H9 (cell line): ENCODE measurements at places on chromosomes 2 and 18. TPM values are rescaled to one million over a fixed set of nuclear protein-coding genes. Genes with fewer than 3 reads are reported as not detected.

DNA sequence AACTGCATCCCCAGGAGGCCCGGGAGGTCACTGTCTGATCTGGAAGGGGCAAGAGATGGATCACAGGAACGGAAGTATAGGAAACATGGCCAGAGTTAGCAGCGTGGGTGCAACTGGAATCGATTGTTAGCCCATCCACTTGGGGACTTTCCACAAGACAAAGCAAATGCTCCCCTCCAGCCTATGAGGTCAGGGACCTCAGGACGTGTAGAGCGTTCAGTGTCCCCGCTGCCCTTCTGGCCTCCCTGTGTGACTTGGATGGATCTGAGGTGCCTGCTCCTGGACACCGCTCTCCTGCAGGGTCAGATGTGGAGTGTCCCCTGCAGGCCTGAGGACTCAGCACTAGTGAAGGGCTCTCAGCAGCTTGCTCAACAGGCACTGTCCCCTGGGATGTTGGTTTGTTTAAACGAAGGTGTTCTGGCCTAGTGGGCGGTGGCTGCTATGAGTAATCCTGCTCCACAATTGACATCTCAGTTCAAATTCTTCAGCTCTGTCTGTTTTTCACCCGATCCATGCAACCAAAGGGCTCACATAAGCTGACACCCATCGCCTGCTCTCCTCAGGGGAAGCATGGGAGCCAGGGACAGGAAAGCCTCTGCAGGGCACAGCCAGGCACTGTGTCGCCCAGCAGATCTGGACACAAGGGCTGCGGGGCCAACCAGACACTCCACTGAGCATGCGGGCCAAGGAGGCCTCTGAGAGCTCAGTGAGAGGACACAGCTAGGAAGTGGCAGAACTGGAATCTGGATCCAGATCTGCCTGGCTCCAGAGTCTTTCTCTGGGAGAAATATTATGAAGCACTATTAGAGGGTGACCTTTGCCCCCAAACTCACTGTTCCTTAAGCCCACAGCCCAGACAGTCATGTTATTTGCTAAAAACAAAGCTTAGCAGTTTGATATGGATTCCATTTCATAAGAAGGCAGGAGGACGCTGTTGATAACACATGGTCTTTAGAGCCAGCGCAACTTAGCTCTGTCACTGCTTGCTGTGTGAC, 78.5 kb downstream of the RHOB start:
- DNase-seq = peak; percentile 25
- H3K36me3 ChIP-seq = no peaks in the 10 kb centered on the region
- no peaks in the 10 kb centered on the region for H3K27me3 ChIP-seq
- no peak overlapping the region for H3K27ac ChIP-seq

GRCh38 chr2:131519466-131519865, 8.2 kb upstream of the CCDC74A start:
- H3K4me1 ChIP-seq = no peaks in the 10 kb centered on the region
- peaks cover 5% of the 10 kb centered on the region; the same call in 2 of the 3 replicates for H3K36me3 ChIP-seq
- no peak for DNase-seq
- no peak overlapping the region for H3K4me3 ChIP-seq
- H3K27ac ChIP-seq = no peak overlapping the region

- no peak overlapping the region for H3K4me3 ChIP-seq
- H3K4me1 ChIP-seq = no peaks in the 10 kb centered on the region
- no peak overlapping the region for H3K27ac ChIP-seq
These were observed 491.0 kb upstream of the NXPH2 start for GRCh38 chr2:139271149-139271548.

GRCh38 chr2:71800106-71800809, 346.9 kb downstream of the DYSF start:
- no peaks in the 10 kb centered on the region for H3K36me3 ChIP-seq
- no peaks in the 10 kb centered on the region for H3K27me3 ChIP-seq
- no peak overlapping the region for H3K27ac ChIP-seq
- no peak overlapping the region for H3K4me3 ChIP-seq

- no peak for DNase-seq
- H3K27me3 ChIP-seq = no peaks in the 10 kb centered on the region; the same call in 1 of the 2 replicates
- no peaks in the 10 kb centered on the region for H3K4me1 ChIP-seq
- no peaks in the 10 kb centered on the region for H3K36me3 ChIP-seq
- H3K4me3 ChIP-seq = no peak overlapping the region
These were observed 148.1 kb downstream of the EML6 start for GRCh38 chr2:54871457-54872107.

ACSL3 gene
- 60.9 and 62.7 TPM in 2 replicates for total RNA-seq

ST8SIA5 gene
- 0.63 and 0.75 TPM in 2 replicates for total RNA-seq

GRCh38 chr18:59520562-59521355, 161.7 kb upstream of the LMAN1 start:
- no peak overlapping the region for H3K4me3 ChIP-seq
- H3K27me3 ChIP-seq = no peaks in the 10 kb centered on the region
- no peak overlapping the region for H3K27ac ChIP-seq
- no peak for DNase-seq
- no peaks in the 10 kb centered on the region for H3K4me1 ChIP-seq

- peak overlapping the region; percentile 46 for H3K27ac ChIP-seq
- H3K4me1 ChIP-seq = peaks cover 35% of the 10 kb centered on the region
- H3K4me3 ChIP-seq = no peak overlapping the region
These were observed 104.2 kb downstream of the CRIM1 start for GRCh38 chr2:36459725-36460137.

DNA sequence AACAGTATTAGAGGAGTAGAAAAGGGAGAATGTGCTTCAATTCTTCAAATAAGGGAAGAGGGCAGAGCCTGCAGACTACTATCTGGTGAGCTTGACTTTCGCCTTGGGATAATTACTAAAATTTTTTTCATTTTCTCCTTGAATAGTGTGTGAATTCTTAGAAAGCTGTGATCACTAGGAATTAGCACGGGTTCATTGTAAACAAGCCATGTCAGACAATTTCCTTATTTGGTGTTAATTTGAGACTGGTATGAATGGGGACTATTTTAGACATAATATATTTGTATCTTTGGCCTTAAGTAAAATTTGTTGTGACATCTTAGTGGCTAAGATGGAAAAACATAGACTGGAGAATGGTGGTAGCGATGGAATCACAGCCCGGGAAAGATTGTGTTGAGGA, 66.6 kb downstream of the MYO3B start:
- no peak overlapping the region for H3K4me3 ChIP-seq
- H3K27ac ChIP-seq = no peak overlapping the region
- no peaks in the 10 kb centered on the region for H3K4me1 ChIP-seq
- DNase-seq = no peak
- H3K27me3 ChIP-seq = no peaks in the 10 kb centered on the region
- no peaks in the 10 kb centered on the region for H3K36me3 ChIP-seq

DNA sequence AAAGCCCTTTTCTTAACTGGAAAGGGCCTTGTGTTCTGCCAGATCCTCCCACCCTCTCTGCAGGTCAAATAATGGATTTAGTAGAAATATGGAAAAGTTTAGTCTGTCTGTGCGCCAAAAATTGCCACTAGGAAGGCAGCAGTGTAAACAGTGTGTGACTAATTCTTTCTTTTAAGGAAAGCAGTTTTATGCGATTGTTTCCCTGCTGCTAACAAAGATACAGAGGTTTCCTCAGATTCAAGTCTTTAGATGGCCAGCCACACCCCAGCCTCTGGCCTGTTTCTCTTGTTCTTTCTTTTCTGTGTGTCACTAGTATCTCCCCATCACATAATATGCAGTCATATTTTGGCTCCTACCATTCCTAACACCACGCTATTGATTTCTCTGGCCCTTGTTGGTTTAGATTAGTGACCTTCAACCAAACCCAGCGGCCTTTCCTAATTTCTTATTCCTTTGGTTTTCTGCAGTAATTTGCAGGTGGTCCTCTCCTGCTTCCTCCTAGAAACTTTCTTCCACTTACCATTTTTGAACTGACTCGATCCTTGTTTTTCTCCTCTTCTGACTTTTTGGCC, 157.4 kb downstream of the LTBP1 start:
- H3K36me3 ChIP-seq = no peaks in the 10 kb centered on the region
- H3K27ac ChIP-seq = no peak overlapping the region
- H3K4me1 ChIP-seq = no peaks in the 10 kb centered on the region
- no peak for DNase-seq

GRCh38 chr2:119758881-119759450, 756 bp upstream of the PTPN4 start:
- no peaks in the 10 kb centered on the region for H3K27me3 ChIP-seq
- peak overlapping the region; percentile 9 for H3K27ac ChIP-seq
- H3K4me3 ChIP-seq = peak overlapping the region; percentile 94
- peaks cover 2% of the 10 kb centered on the region; the same call in 1 of the 2 replicates for H3K4me1 ChIP-seq
- DNase-seq = no peak

GALM gene
- 10.0 and 10.4 TPM in 2 replicates for total RNA-seq

DNA sequence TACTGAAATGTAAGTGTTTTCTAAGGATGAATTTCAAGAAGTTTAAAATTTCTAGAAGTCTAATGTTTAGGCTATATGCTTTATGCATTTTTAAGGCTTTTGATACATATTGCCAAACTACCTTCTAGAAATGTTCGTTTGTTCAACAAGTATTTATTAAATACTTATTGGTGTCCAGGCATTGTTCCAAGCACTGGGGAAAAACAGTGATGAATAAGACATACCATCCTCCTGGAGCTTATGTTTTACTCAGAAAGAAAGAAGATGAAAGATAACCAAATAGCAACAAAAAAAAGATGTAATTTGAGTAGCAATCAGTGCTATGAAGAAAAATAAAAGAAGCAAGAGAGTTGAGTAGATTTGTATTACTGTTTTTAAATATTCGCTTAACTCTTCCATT, 692.9 kb downstream of the SLC4A3 start:
- H3K27ac ChIP-seq = no peak overlapping the region
- no peaks in the 10 kb centered on the region for H3K4me1 ChIP-seq
- no peaks in the 10 kb centered on the region for H3K36me3 ChIP-seq
- H3K27me3 ChIP-seq = no peaks in the 10 kb centered on the region

DNA sequence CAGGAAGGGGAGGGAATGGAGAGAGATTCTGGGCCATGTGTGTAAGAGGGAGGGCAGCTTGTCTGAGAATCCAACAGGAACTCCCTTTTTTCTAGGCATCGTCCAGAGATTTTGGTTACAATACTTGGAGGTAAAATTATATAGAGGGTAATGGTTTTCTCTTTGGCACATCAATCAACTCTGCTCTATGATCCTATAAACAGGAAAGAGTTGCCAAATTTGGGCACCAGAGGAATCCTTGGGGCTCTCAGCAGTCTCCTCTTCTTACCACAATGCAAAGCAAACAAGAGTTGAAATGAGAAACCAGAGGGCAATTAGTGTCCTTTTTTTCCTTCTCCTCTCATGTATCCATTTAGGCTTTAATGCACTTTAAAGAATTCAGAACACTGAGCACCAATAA, 243.4 kb downstream of the SLC8A1 start:
- H3K27me3 ChIP-seq = no peaks in the 10 kb centered on the region
- no peak overlapping the region for H3K27ac ChIP-seq
- H3K36me3 ChIP-seq = peaks cover 7% of the 10 kb centered on the region; the same call in 1 of the 2 replicates
- H3K4me3 ChIP-seq = no peak overlapping the region

DNA sequence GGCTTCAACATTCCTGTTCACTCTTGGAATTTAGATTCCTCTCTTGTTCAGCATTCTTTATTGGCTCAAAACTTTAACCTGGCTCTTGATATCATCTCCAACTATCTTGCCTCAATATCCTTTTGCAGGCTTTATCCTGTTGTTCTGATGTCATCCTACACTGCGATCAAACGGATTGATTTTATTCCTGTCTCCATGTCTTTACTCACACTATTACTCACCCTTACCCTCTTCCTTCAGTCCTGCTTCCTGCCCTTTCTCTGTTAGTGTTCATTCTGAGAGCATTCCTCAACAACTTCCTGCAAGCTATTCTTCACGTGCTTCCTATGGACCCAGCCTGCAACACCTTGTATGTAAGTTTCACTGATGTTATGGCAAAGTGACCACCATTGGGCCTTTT, 264.7 kb downstream of the RNF152 start:
- H3K4me1 ChIP-seq = no peaks in the 10 kb centered on the region
- H3K27ac ChIP-seq = no peak overlapping the region
- H3K36me3 ChIP-seq = peaks cover 14% of the 10 kb centered on the region
- no peak for DNase-seq
- H3K27me3 ChIP-seq = no peaks in the 10 kb centered on the region
- H3K4me3 ChIP-seq = no peak overlapping the region

FOXI3 gene
- 18.3 and 19.2 TPM in 2 replicates for total RNA-seq

EVX2 gene
- total RNA-seq = not detected in 2 replicates

GRCh38 chr2:144753416-144753815, 233.5 kb upstream of the ZEB2 start:
- H3K36me3 ChIP-seq = peaks cover 16% of the 10 kb centered on the region
- no peaks in the 10 kb centered on the region for H3K27me3 ChIP-seq
- DNase-seq = no peak
- H3K4me1 ChIP-seq = peaks cover 4% of the 10 kb centered on the region; the same call in 1 of the 2 replicates
- H3K4me3 ChIP-seq = no peak overlapping the region
- no peak overlapping the region for H3K27ac ChIP-seq

- H3K36me3 ChIP-seq = no peaks in the 10 kb centered on the region; the same call in 1 of the 2 replicates
- no peak overlapping the region for H3K27ac ChIP-seq
- no peak overlapping the region for H3K4me3 ChIP-seq
- DNase-seq = no peak
- no peaks in the 10 kb centered on the region for H3K4me1 ChIP-seq
These were observed 15.7 kb downstream of the GRHL1 start for GRCh38 chr2:9967053-9967775.

DNA sequence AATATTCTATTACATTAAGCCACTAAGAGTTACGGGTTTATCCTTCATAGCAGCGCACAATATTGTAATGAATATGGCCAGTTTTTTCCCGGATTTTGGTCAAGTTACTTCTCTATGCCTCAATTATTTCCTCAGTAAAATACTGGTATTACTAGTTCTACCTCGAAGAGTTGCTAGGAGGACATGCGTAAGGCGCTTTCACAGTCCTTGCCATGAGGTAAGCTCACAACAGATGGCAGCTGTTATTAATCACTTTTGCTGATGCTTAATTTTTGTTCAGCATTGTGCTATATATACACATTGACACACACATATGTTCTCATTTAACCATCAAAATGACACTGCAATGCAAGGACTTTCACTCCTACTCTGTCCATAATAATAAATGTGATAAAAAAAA, 101.5 kb downstream of the SCG2 start:
- no peaks in the 10 kb centered on the region for H3K27me3 ChIP-seq
- no peaks in the 10 kb centered on the region for H3K4me1 ChIP-seq
- no peak for DNase-seq
- no peaks in the 10 kb centered on the region for H3K36me3 ChIP-seq
- H3K4me3 ChIP-seq = no peak overlapping the region

DNA sequence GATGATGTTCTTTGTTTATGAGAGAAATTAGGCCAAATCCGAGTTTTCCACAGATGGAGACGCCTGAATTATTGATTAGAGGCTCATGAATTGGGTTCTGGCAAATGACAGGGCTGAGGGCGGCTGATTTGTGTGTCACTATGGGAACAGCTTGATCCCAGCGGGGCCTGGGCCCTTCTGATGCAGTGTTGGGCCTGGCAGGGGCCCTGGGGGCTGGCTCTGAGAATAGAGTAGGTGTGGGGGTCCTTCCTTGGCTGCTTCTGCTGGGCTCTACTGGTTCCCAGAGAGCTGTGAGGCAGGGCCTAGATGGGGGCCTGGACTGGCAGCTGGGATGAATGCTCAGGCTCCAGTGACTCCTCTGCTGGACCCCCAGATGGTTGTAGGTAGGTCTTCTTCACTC, 164.8 kb downstream of the CELF4 start:
- H3K27ac ChIP-seq = no peak overlapping the region
- no peaks in the 10 kb centered on the region; the same call in 1 of the 2 replicates for H3K27me3 ChIP-seq
- no peak overlapping the region for H3K4me3 ChIP-seq
- H3K36me3 ChIP-seq = no peaks in the 10 kb centered on the region
- DNase-seq = no peak
